ENCODE measurements at places on chromosomes 11 and 22.

DNA sequence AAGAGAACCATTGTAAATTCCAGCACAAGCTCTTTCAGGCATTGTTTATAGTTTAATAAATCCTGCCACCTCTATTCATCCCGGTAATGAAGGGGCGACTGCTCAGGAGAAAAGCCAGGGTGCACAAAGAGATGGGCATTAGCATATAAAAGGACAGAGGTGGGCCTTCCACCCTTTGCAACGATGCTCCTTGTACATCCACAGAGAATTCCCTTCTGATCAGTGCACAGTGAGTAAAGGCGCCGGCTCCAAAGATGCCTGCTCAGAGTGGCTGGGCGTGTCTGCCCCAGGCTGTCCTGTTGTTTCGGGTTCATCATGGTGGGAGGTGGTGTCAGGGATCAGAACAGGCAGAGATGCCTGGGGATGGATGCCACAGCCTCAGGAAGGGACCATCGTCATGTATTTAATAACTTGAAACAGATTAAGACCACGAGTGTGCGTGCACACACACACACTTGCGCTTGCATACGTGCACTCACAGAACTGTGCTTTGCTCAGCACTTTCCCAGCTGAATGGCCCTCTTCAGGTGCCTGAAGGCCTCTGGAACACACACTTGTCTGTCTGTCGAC, 305.0 kb downstream of the TBC1D22A start:
- DNase-seq, result no peak

- peak; percentile 28 for DNase-seq
These were observed 801 bp downstream of the SESN3 start for GRCh38 chr11:95229993-95230809.

DNA sequence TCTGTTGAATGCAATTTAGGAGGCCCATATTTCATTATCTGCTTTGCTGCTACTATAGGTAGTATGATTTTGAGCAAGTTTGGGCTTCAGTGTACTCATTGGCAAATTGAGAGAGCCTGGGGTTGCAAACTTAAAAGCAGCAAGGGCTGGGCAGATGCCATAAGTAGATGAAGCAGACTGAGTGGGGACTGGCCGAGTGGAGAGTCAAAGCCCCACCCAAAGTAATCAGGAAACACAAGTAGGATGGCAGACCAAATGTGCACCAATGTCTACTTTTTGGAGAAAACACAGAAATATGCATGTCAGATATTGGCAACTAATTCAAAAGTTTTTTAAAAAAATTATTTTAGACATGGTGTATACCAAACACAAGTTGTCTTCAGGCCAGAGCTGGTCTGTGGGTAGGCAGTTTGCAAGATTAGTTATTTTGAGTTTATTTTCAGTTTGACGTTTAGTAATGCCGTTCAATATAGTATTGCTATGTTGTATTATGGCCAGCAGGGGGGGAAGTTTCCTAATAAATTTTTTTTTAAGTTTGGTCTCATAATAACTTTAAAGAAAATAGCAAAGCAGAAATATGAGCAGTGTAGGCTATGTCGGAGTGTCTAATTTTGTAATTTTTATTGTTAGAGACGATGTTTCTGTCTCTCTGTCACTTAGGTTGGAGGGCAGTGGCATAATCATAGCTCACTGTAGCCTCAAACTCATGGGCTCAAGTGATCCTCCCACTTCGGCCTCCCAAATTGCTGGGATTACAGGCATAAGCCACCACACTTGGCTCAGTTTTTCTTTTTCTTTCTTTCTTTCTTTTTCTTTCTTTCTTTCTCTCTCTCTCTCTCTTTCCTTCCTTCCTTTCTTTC, 105.1 kb downstream of the HIPK3 start:
- DNase-seq, result no peak

GRCh38 chr11:72036687-72037086, 38.0 kb downstream of the IL18BP start:
- DNase-seq, result no peak

DNA sequence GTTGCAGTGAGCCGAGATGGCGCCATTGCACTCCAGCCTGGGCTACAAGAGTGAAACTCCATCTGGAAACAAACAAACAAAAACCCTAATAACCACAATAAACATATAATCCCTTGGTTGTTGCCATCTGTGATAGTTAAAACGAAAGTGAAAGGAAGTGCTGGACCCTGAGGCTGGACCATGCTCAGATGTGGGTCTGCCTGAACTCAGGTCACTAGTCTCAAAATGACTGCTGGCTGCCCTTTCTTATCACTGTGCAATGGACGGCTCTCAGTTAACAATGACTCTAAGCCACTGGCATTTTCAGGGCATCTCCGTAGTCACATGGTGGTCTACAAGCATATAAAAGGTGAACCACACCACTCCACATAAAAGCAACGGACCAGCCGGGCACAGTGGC, 48.2 kb upstream of the FTH1 start:
- no peak for DNase-seq

DNA sequence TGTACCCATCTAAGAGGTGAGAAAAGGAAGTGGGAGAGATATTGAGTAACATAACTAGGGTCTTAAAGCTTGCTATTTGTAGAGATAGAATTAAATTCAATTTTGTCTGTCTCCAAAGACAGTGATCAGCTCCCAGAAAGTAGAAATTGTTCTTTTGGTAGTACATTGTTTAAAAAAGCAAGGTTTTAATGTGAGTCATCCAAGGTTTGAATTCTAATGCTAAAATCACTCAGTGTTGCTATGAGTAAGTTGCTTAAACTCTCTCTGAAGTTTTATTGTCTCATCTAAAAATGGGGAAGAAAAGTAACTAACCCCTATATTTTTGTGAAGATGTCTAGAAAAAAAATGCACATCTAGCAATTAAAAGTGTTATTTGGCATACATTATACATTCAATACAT, 1004.5 kb upstream of the CCDC90B start:
- DNase-seq, result no peak

DNA sequence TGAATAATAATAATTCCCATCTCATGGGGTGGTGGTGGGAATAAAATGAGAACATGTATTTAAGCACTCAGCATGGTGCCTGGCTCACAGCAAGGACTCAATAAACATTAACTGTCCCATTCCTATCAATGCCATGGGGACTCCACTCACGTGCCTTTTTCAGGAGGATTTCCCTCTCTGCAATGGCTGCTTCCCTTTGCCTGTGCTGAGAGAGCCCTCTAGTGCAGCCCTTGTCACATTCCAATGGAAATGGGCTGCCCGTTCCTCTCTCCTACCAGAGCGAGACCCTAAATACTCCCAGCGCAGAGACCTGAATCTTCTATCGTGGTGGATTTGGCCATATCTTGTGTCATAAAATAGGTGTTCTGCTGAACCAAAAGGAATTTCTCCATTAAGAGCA, 621.5 kb upstream of the B3GAT1 start:
- no peak for DNase-seq

DNA sequence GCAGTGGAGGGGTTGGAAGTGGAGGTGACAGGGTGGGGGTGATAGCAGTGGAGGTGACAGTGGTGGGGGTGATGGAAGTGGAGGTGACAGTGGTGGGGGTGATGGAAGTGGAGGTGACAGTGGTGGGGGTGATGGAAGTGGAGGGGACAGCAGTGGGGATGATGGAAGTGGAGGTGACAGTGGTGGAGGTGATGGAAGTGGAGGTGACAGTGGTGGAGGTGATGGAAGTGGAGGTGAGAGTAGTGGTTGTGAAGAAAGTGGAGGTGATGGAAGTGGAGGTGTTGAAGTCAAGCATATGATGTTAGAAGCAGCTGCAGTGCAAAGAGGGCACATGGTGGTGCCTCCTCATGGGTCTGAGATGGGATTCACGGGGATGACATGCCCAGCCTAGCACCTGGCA, 141.5 kb downstream of the CACNA1I start:
- no peak for DNase-seq

DNA sequence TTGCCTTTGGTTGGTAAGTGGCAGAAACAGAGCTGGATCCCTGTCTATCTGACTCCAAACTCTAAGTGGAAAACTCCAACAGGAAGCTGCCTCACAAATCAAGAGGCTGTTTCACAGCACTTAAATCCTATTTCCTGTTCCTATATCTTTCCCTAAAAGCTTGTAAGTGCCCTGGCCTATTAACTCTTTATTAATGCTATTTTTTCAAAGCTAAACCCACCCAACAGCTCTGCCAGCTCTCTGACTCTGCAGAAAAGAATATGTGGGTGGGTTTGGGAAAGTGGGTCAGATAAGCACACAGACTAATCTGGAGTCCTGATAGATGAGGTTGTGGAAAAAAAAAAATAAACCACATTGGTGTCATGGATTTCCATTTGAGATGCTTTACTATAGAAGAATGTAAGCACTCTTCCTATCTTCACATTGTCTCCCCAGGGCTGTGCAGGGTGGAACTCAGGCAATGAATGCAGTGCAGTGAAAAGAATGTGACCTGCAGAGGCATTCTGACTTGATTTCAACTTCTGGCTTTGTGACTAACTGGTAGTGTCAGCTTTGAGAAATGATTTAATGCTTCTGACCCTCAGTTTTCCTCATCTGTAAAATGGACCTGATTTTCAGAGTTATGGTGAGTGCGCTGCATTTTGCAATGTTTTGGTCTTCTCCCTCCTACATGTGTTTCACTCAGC, 125.6 kb downstream of the AASDHPPT start:
- DNase-seq, result no peak

DNA sequence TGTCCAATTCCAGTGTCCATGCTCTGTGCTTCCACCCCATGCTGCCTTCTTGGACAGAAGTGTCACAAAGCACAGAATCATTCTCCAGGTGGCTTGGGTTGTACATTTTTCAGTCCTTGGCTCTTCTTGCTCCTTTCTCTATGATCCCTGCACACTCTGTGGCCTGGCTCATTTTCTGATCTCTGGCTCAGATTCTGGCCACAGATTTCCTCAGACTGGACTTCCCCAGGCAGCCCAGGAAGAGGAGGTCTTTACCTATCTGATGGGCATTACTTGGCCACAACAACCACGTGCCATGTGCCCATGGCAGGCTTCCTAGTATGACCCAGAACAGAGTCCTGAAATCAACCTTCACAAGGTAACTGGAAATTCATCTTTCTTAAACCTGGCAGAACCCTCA, 27.2 kb downstream of the SYTL2 start:
- DNase-seq, result no peak

DNA sequence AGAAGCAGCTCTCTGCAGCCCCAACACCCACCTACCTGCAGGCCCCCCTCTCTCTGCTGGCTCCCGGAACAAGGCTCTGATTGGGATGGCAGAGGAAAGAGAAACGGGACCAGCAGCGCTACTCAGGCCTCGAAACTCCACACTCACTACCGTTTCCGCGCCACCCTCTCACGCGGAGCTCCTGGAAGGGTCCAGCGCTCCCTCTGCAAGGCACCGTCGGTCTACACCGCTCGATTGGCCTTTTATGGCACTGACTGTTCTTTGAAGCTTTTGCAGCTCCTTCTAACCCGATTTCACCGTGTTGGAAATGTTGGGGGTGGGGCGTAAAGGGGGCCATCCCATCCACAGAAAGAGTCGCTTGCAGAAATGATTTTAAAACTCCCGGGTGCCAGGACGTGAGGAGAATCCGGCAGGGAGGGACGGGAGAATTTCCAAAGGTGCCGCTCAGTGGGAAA, 323 bp upstream of the PANX1 start:
- no peak for DNase-seq

DNA sequence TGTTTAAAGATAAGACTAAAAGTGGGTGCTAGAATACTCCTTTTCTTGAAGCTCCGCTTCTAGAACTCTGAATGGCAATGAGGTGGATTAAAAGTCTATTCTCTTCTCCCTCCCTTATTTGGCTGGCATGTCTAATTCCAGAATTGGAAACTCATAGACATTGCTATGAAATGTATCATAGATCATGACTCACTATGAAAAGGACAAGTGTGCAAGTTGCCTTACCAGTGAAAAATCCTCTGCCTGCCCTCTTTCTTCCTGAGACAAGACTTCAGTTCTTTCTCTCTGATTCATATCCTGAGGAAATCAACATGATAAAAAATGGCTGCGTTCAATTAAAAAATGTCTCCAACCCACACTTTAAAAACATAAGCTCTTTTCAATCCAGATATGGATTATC, 73.2 kb upstream of the BLID start:
- no peak for DNase-seq

GRCh38 chr11:60953781-60954180, 1.8 kb upstream of the SLC15A3 start:
- no peak for DNase-seq

DNA sequence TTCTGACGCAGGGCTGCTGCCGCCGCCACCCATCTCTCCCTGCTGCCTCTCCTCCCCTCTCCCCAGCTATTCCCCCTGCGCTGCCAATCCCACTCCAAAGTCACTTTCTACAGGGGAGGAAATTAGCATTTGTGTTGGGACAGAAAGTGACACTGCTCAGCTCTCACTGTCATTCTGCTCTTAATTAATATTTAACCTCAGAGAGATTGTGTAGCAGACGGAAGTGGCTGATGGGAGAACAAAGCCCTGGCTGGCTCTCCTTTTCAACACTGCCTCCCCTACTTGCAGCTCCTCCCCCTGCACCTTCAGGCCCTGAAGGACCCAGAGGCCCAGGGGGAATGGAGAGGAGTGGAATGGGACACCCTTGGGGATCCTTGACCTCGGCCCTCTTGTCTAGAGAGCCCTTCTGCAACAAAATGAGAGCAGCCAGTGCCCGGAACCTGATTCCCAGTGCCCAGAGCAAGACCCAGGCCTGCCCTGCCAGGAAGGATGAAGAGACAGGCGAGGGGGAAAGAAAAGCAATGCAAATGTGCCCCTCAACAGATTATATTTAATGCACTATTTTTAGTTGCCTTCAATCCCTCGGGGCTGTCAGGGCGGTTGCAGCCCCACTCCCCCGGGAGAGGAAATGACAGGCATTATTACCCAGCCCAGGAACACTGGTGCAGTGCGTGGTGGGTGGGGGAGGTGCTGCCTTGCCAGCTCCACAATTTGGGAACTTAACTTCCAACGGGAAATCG, 14.6 kb upstream of the NRGN start:
- no peak for DNase-seq

GRCh38 chr11:43376594-43376993, 17.9 kb downstream of the TTC17 start:
- DNase-seq, result no peak

DNA sequence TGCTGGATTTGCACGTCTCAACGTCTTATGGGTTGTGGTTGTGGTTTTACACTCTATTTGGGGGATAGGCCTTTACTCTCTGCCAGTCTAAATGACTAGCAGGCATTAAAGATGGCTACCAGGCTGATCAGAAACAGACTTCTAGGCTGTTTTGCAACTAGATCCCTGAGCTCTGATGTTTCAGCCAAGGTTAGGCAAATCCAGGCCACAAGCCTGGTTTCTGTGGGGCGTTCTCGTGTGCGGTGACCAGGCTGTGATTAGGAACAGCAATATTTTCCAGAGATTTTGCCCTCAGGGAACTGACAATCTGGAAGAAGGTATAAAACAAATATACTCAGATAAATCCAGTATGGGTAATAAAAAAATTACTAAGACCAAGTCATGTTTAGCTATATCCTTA, 502.4 kb downstream of the INSC start:
- no peak for DNase-seq

DNA sequence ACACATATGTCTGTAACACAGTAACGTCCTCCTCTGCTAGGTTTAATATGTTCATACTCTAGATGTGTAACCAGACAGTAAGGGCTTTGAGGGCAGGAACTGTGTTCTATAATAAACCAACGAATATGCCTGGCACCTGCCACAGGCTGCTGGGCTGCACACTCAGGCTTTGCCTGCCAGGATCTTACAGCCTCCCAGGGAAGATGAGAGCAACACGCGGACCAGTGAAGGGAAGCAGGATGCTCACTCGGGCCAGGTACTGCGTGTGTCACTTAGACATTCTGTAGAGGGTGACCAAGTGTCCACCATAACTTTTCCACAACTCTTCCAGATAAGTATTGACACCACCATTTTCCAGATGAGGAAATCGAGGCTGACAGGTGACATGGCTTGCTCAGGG, 21.7 kb upstream of the BAIAP2L2 start:
- no peak for DNase-seq

Data from activated T-helper 2 cell treated with anti-CD3 and anti-CD28 coated beads, Interferon-gamma antibody, Interleukin-2, Interleukin-4, amounts not matched to agents 10 μg/mL and 5 μg/mL and 100 μg/mL, durations not matched to agents 14 hours and 24 hours and 36 hours (primary cell).